ENCODE measurements at places on chromosomes 1 and 21.
A peak's percentile ranks its signal among the peaks of the same experiment; 100 is the strongest.

DNA sequence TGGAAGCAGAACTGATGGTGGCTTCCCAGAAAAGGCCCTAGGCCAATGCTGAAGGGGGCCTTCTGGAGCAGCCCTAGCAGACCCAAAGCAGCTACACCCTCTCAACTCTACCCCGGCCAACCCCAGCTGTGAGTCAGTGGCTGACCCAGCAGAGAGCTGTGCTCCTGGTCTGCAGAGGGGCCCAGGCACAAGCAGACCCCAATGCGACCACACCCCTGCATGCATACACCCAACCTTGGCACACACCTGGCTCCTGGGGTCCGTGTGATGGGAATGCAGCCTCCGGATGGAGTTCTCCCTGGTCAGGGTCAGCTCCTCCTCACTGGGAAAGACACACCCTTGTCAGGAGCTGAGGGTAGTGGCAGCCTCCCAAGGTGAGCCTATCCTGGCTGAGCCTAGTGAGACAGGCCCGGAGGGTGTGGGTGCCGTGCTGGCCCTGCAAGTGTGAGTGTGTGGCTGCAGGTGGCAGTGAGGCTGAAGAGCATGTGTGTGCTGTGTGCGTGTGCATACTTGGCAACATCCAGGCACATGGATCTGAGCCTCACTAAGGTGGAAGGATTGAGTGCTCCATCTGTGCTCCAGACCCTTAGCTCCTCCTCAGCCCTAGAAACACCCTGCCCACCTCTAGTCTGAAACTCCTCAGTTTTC is 3.9 kb upstream of the ARHGAP30 start:
- no peak for DNase-seq

GRCh38 chr1:204431310-204432184 is 19.9 kb upstream of the PPP1R15B start:
- peak; percentile 65 for DNase-seq

GRCh38 chr1:22586356-22587130 is 23.3 kb downstream of the EPHA8 start:
- DNase-seq = no peak

- DNase-seq = no peak
These were observed 29.6 kb downstream of the B3GALT2 start for GRCh38 chr1:193156822-193157142.

DNA sequence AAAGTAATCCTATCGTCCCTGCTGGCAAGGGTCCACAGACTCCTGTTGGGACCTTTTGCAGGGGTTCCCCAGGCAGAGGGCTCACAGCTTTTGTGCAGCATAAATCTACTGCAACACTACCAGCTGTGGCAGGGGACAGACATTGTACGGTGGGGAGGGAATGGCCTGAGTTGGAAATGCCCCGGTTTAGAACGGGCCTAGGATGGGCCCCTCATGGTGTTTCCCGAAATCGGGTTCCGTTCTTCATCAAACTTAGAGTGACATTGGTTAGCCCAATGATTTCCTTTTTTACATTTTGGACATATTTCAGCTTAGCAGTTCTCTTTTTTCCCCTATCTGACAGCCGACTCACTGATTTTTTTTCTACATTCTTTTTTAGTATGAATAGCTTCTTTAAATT is 26.5 kb upstream of the SAMD11 start:
- no peak for DNase-seq

- DNase-seq = no peak
These were observed 330.7 kb upstream of the DPYD start for GRCh38 chr1:98251497-98251896.

- DNase-seq = no peak
These were observed 426.1 kb downstream of the PLPP3 start for GRCh38 chr1:56153276-56153675.

- DNase-seq = no peak
These were observed 360.7 kb downstream of the BRINP3 start for GRCh38 chr1:190116921-190117320.

- DNase-seq = no peak
These were observed 330.4 kb upstream of the BRINP3 start for GRCh38 chr1:190808035-190808434.

DNA sequence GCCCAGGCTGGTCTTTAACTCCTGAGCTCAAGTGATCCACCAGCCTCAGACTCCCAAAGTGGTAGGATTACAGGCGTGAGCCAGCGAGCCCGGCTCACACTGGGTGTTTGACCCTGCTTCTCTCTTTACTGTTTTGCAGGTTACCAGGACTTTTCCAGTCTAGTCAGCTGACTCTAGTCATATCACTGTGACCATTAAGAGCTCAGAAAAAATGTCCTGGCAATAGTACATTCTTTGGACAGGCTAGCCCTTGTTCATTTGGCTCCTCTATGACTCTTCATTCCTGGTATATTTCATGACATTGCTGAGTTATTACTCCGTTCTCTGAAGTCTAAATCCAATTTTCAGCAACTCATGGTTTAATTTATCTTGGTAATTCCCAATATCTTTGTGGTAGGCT is 8.0 kb upstream of the CA6 start:
- DNase-seq = no peak

DNA sequence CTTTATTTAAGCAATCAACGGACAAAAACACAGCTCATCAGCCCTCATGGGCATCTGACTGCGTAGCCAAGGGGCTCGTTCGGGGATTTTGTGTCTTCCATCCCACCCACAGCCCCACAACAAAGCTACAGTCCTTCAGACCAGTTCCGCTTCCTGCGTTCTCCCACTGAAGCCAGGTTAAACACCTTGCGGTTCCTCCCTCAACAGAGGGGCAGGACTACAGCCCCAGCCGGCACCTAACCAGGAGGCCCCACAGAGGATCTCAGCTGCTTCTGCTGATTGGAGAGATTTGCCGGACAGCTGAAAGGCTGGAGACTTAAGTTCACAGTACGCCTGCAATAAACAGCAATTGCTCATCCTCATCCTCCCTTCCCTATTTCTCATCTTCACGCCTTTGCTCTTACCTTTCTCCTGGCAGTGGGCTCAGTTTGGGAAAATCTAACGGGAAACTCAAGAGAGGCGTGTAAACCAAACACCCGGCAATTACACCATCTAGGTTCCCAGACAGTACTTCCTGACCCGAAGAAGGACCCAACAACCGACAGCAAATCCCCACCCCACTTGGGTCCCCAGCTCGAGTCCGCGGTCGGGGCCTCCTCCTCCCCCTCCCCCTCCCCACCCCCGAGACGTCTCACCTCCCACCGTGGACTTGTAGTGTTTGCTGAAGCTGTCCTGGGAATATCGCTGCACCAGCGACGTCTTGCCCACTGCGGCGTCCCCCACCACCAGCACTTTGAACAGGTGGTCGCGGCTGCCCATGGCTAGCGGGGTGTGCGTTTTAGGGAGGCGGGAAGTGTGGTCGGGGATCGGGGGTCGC is 876 bp downstream of the RAB29 start:
- DNase-seq = no peak

- no peak for DNase-seq
These were observed 259.2 kb downstream of the MATN1 start for GRCh38 chr1:30464187-30464617.

DNA sequence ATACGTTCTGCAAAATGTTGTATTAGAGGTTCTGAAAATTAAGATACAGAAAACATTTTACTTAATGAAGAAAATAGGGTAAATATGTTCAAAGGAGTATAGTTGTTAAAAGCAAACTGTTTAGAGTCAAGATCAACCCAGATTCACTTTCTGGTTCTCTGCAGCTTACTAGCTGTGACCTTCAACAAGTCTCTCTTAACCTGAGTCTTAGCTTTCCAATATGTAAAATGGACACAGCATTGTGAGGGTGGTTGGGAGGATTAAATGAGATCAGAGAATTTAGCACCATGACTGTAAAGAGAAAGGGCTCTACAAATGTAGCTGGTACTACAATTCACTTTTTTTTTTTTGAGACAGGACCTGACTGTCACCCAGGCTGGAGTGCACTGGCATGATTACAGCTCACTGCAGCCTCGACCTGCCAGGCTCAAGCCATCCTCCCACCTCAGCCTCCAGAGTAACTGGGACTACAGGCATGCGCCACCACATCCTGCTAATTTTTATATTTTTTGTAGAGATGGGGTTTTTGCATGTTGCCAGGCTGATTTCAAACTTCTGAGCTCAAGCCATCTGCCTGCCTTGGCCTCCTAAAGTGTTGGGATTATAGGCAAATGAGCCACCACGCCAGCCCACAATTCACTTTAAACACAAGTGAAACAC is 43.9 kb downstream of the ATP1A1 start:
- no peak for DNase-seq

GRCh38 chr21:25416669-25417068 is 190.6 kb downstream of the MRPL39 start:
- no peak for DNase-seq

- peak; percentile 68 for DNase-seq
These were observed 136.4 kb downstream of the AKT3 start for GRCh38 chr1:243713470-243714186.

DNA sequence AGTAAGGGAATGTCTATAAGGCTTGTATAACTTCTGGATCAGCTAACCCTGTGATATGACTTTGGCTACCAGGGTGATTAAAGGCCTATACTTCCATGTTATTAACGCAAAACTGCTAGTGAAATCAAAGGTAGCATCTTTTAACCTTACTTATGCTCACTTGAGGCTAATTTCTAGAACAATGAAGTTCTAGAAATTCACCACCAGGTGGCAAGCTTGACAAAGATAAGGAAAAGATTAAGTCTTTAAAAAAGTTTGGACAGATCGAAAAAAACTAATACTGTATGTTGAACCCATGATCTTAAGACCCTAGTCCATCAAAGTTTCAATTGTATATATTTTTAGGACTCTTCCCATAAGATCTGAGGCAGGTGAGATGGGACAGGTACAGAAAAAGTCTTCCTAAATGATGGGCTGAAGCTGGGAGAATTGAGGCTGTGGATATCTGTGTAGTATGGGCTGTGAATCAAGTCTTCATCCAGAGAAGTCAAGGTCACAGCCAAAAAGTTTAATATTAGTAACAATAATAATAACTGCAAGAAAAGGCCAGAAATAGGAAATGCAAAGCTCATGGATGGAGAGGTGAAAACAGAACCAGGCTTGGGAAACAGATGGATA is 18.8 kb downstream of the KYAT3 start:
- DNase-seq = peak; percentile 15

- peak; percentile 76 for DNase-seq
These were observed 222.3 kb downstream of the TPR start for GRCh38 chr1:186152620-186153239.

DNA sequence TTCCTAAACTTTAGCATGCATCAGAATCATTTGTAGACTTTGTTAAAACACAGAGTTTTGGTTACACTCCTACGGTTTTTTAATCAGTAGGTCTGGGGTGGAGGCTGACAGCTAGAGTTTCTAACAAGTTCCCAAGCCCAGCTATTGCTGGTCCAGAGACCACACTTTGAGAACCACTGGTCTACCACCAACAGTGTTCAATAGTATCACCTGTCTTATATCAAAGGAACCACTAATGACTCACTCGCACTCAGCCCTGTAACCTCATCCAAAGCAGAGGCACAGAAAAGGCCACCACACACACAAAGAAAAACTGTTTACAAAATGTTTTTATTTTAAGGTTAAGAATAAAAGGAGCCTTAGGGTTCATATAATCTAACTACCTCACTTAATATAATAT is 68.7 kb downstream of the HIVEP3 start:
- DNase-seq = no peak

GRCh38 chr1:63929106-63929478 is 155.3 kb downstream of the ROR1 start:
- no peak for DNase-seq

- DNase-seq = no peak
These were observed 13.9 kb downstream of the CACHD1 start for GRCh38 chr1:64483731-64484414.

- DNase-seq = no peak
These were observed 78.7 kb downstream of the ATP1A1 start for GRCh38 chr1:116451702-116452101.

GRCh38 chr1:36119456-36119855 is 5.6 kb downstream of the COL8A2 start:
- no peak for DNase-seq

DNA sequence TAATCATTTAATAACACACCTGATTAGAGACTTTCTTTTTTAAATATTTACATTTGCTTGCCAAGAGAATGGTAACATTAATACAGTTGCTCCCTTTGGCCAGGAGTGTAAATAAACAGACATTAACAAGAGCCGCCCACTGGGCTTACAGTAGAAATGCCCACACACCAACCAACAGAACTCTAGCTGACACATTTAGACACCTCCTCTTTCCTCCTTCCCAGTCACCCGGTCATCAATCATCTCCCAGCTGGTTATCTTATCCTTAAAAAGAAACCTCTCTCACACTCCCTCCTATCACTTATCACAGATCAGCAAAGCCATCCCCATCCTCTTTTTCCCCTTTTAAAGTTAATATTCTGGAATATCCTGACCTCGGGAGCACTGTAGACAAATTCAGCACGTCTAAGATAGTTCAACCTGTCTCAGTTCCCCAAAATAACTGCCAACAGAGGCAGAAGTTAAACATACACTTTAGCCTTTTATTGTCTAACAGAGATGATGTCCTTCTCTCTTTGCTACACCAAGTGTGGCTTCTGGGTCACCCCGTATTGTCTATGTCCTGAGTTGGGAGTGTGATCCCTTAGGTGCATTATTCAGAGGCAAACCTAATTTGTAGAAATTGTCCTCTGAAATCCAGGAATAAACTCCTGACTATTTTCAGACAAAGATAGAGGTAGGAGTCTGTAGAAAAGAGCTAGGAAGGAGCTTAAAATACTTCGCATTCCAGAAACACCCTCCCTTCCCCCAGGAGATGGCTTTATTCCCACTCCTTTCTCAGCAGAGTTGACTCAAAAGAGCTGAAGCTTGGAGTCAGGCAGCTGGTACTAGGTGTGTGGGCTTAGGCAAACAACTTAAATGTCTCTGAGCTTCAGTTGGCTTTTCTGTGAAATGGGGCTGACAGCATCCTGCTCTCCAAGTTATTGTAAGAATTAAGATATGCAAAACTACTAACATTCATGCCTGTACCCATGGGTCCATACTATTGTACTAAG is 8.8 kb downstream of the MYCL start:
- peak; percentile 85 for DNase-seq

DNA sequence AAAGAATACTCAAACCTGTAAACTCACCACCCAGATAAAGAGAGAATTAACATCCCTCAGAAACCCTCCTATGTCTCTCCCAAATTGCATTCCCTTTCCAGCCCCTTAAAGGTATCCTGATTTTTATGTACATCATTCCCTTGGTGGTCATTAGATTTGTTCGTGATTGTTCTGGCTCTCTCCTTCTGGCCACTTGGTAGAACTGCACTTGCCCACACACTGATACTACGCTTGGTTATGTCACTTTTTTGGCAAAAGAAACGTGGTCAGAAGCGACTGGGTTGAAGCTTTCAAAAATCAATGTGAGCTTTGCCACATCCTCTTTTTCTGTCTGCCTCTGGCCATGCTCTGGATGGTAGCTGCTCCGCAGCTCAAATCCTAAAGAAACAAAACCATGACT is 76.3 kb downstream of the KRTAP19-8 start:
- DNase-seq = no peak

GRCh38 chr1:65067491-65068201 is 80.4 kb upstream of the AK4 start:
- peak; percentile 46 for DNase-seq

- no peak for DNase-seq
These were observed 57.9 kb upstream of the SSBP3 start for GRCh38 chr1:54464031-54464476.
